ENCODE measurements at places on chromosomes 16 and 17.
A peak's percentile ranks its signal among the peaks of the same experiment; 100 is the strongest.

DNA sequence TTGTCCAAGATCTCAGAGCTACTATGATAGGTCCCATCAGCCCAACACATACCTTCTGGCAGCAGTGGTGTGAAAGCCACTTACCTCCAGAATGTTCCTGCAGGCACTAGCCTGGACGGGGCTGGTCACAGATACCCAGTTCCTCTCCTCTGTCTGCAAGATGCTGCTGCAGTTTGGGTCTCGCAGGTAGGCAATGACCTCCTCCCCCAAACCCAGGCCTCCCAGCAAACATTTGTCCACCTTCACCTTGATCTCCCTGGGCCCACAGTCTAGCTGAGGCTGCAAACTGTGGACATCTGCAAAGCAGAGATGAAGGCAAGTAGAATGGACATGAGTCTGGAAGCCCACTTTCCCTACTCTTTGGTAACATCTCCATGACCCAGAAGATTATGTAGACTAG, 7.1 kb downstream of the GP2 start:
- DNase-seq, result no peak

DNA sequence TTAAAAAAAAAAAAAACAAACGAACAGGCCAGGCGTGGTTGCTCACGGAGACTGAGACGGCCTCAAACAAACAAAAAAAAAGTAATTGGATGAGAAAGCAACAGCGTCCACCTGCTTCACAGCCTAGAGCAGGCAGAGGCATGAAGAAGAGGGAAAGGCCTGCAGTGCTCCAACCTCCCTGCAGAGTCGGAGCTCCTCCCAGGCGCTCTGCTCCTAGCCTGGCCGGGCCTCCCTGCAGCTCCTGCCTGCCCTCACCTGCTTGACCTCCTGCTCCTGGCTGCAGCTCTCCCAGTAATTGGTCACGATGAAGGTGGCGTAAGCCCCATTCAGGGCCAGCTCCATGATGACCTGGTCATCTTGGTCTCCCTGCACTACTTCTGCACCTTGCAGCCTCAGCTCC, 5.5 kb downstream of the NMRAL1 start:
- DNase-seq, result no peak

- DNase-seq, result no peak
Observed at GRCh38 chr17:11719856-11720255, 121.6 kb downstream of the DNAH9 start.

- no peak for DNase-seq
Observed at GRCh38 chr16:265711-266110, 10.0 kb downstream of the RGS11 start.

- peak; percentile 47 for DNase-seq
Observed at GRCh38 chr17:49387498-49388289, 25.6 kb upstream of the ZNF652 start.

- peak; percentile 85 for DNase-seq
Observed at GRCh38 chr17:47720754-47721533, 12.1 kb upstream of the TBX21 start.

- no peak for DNase-seq
Observed at GRCh38 chr16:75919664-75920063, 193.4 kb upstream of the CPHXL start.
